ENCODE measurements at places on chromosomes 3 and 15.

- DNase-seq: no peak
Measured at GRCh38 chr3:95459706-95460105, 1354.7 kb upstream of the EPHA6 start.

GRCh38 chr3:155318740-155319139 lies 25.3 kb upstream of the STRIT1 start:
- DNase-seq: no peak

GRCh38 chr3:4772171-4772804 lies 206.9 kb upstream of the BHLHE40 start:
- DNase-seq: no peak

DNA sequence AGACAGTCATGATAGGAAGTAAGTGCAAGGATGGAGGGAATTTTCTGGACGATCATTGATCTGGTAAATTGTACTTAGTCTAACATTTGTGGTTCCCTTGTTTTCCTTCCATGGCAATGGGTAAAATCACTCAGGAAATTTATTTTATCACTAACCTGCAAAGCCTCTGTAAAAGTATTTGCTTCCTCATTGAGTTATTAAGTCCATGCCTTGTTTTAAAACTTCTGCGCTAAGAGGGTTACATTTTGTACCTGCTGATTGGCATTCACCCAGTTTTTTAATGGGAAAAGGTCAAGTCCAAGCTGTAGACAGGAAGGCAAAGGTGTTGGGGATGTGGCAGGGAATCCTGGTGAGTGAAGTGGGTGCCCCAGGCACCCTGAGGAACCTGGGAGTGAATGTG lies 146.2 kb upstream of the NR2F2 start:
- DNase-seq: no peak

DNA sequence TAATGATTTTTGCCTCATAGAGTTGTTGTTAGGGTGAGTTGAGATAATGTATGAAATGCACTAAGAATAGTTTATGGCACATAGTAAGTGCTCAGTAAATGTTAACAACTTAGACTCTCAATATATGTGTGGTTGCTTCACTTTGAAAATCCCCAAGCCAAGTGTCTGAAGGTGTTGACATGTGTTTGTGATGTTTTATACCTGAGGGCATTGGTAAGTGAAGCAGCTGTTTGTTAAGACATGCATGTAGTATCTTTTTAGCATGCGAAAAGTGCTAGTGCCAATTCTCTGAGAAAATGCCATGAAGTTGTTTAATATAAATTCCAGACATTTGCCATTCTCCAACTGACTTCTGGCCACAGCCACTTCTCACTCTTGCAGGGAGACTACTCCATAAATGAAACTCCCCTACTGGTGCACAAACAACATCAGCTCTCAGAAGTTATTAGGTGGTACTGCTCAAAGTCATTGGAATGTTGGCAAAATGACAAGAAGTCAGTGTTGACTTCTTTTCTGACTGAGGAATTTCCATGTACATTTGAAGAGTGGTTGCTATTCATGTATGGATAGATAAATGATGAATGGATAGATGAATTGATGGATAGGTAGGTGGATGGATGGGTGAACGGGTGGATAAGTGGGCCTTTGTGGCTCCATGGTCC lies 103.6 kb upstream of the NUDT16 start:
- no peak for DNase-seq

GRCh38 chr3:195246581-195246995 lies 24.4 kb downstream of the XXYLT1 start:
- DNase-seq: no peak

- no peak for DNase-seq
Measured at GRCh38 chr3:3765661-3766060, 33.6 kb upstream of the LRRN1 start.

DNA sequence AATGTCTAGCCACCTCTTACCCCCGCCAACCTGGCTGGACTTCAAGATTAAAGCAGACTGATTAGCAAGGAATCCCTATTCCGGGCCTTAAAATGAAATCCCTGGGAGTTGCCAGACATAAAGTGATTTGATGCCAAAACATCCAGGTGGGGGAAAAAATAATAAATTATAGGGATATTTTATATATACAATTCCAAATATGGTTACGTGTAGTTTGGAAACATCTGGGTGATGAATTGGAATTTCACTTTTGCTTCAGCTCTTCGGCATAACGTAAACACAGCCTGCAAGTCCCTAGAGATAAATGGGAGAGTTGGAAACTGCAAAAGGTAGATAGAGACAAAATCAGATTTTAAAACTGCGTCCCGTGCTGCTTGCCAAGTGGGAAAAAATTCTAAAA lies 545.5 kb upstream of the MDFIC2 start:
- DNase-seq: no peak

- peak; percentile 62 for DNase-seq
Measured at GRCh38 chr3:98573181-98573728, 20.2 kb downstream of the CPOX start.

DNA sequence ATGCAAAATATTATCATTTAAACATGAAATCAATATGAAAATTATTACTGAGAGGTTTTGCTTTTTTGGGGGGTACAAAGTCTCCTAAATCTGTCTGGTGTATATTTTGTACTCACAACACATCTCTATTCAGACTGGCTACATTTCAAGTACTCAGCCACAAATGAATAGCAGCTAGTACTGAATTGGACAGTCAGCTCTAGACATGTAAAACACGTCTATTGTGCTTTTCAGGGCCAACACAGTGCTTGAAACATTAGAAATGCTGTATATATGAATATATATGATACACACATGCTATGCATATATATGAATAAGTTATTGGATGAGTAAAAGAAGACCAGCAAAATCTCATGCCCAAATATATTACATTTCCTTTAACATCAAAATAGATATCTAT lies 103.8 kb upstream of the CFAP20DC start:
- no peak for DNase-seq

DNA sequence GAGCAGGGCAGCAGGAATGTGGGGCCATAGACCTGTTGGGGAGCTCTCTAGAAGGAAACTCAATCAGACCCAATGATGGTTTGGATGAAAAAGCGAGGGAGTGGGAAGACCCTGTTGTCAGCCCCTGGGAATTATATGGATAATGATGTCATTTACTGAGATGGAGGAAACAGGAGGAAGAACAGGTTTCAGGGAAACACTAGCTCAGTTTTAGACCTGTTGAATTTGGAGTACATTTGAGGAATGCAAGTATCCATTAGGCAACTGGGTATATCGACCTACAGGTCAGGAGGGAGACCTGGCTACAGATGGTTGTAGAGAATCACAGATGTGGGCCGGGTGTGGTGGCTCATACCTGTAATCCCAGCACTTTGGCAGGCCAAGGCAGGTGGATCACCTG lies 266.9 kb upstream of the NR2E3 start:
- no peak for DNase-seq

GRCh38 chr15:40857601-40858341 lies 13.9 kb downstream of the SPINT1 start:
- DNase-seq: peak; percentile 85

- peak; percentile 42 for DNase-seq
Measured at GRCh38 chr3:105876780-105877327, 8.0 kb upstream of the CBLB start.

DNA sequence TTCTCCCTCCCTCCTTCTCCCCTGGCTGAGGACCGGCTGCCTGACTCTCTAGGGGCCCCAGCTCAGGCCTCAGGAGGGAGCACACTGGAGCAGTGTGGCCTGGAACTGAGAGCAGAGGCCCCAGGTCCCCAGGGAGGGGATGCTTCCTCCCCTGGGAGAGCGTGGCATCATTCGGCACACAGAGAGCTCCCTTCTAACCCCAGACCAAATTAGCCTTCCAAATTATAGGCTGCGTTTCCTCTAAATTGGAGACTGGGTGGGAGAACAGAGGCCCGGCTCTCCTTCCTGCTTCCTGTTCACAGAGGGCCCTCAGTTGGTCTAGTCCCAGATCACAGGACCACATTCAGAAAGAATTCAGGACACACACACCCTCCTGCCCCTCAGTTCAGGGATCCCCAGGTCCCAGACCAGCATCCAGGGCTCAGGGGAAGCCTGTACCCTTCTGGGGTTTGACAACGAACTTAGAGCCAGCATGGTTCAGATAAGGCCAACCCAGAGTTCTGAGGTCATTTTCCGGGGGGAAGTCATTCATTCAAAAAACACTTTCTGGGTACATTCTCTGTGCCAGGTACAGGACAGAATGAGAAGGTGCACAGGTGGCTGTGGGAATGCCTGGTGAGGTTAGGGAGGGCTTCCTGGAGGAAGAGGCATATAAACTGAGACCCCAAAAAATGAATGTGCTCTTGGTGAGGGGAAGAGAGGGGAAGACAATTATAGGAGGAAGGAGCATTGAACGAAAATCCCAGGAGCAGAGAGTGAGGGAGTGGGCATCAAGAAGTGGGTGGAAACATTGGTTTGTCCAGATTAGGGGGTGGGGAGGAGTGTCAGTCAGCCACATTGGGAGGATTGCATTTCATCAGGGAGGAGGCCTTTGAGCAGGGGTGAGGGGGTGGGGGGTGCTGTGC lies 28.4 kb upstream of the RPL29 start:
- DNase-seq: no peak

DNA sequence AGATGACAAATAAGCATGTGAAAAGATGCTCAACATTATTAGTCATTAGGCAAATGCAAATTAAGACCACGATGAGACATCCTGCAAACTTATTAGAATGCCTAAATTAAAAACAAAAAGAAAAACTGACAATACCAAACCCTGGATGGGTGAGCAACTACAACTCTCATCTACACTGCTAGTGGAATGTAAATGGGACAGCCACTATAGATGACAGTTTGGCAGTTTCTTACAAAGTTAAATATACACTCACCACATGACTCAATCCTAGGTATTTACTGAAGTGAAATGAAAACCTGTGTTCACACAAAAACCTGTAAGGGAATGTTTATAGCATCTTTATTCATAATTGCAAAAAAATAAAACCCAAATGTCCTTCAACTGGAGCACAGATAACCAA lies 74.7 kb downstream of the NPTN start:
- DNase-seq: no peak

DNA sequence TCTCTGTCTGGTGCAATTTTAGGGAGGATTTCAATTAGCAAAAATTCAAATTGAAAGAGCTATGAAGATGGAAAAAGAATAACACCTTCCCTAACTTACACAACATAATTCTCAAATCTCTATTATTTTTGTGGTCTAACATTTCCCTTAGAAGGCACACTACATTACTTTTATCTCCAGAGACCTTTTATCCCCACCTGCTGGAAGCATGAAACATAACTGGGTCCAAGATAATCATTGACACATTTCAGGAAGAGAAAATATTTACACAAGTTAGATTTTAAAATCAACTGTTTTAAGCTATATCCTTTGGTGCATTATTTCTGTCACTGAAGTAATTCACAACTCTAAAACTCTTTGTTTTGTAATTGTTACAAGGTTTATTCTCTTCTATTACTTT lies 779.5 kb downstream of the ROBO1 start:
- DNase-seq: no peak

DNA sequence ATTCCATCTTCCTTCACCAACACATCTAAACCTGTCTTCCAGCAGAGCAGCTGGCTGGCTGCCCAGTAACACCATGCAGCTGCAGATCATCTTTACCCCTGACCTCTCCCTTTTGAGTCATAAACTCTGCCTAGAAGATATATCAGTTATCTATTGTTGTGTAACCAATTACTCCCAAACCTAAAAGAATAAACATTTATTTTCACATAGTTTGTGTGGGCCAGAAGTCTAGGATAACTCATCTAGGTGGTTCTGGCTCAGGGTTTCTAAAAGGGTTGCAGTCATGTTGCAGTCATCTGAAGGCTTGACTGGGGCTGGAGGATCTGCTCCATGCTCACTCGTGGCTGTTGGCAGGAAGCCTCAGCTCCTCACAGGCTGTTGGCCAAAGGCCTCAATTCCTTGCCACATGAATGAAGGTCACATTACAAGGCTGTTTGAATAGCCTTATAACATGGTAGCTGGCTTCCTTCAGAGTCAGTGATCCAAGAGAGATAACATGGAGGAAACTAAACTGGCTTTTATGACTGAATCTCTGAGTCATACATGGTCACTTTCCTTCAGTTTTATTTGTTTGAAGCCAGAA lies 92.8 kb downstream of the GOLIM4 start:
- DNase-seq: no peak

- no peak for DNase-seq
Measured at GRCh38 chr15:96341513-96342405, 11.3 kb downstream of the NR2F2 start.

DNA sequence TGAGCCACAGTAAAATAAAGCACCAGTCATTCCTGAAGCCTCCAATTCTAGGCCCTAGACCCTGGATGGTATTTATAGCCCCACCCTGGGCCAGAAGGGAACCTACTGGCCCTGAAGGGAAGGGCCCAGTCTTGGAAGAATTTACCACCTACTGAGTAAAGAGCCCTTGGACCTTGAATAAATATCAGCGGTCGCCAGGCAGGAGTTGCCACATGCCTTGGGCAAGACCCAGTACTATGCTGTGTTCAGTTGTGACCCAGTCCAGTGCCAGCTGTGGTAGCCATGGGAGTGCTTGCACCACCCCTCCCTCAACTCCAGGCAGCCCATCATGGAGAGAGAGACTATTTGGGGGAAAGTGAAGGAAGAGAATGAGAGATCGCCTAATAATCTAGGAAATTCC lies 27.0 kb downstream of the NCBP2 start:
- no peak for DNase-seq

DNA sequence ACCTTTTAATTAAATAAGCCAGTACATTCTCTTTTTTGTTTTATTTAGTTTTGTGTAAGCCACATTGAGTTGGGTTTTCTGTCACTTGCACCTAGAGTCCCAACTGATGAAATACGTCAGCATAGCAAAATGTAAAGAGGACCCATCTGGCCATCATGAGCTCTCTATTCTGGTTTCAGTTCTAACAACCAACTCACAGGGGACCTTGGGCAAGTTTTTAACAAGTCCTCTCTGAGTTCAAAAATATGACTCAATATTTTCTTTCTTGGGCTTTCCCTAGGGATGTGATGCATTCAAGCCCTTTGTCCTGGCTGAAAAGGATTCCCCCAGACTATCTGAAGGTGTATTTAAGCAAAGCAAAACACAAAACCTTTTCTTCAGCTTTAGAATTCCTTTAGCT lies 32.9 kb downstream of the PLCH1 start:
- DNase-seq: no peak

DNA sequence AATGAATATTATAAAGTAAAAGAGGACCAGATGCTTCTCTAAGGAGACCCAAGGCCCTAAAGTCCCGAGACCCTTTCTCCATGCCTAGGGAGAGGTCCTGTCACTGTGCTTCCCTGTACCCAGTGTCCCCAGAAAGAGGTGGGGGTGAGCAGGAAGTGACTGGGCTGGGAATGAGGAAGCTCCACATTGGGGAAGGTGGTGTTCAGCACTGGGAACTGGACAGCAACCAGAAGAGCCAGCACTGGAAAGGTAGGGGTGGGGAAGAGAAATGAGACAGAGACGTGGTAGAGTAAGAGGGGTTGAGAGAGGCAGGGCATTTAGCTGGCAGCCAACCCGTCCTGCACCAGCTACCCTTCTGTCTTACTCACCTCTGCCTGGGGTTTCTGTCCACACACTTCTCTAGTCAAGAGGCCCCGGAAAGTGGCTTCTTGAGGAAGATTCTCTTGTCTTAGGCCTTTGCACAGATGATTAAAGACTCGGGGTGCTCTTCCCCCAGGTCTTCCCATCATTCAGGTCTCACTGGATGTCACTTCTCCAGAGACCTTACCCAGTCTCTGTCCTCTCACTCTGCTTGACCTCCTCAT lies 12.2 kb downstream of the RRP9 start:
- DNase-seq: no peak

- no peak for DNase-seq
Measured at GRCh38 chr15:67137951-67138848, 72.8 kb downstream of the SMAD3 start.

- DNase-seq: no peak
Measured at GRCh38 chr3:182755308-182755707, 38.0 kb upstream of the ATP11B start.

Data from CD4-positive, alpha-beta T cell treated with Interleukin-17A for 1 hour (primary cell).